ENCODE measurements at places on chromosomes 16 and 17. TPM values are rescaled to one million over a fixed set of nuclear protein-coding genes. Genes with fewer than 3 reads are reported as not detected.

Gene ZG16
- total RNA-seq = not detected

Gene MEIOC
- total RNA-seq = 0.15 TPM

DNA sequence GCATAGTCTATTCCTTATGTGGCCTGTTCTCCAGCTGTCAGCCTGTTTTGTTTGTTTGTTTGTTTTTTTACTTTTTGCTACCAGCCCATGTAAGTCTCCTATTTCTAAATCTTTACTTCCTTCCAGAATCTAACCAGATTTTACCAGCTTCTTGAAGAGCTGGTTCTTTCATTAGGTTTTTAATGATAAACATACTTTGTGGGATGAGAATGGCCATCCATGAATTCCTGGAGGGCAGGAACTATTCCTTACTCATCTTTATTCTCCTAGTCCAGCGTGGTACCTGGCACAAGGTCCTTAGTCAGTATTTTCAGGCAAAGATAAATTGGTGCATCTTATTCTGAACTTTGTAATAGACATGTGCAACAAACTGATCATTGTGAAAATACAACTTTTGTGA lies 17.3 kb downstream of the RSPRY1 start:
- H3K27me3 ChIP-seq = no peaks in the 10 kb centered on the region
- H3K27ac ChIP-seq = no peak overlapping the region
- no peak for DNase-seq
- H3K4me3 ChIP-seq = no peak overlapping the region
- no peaks in the 10 kb centered on the region for H3K4me1 ChIP-seq

Gene ATP2A3
- 290 TPM for total RNA-seq

DNA sequence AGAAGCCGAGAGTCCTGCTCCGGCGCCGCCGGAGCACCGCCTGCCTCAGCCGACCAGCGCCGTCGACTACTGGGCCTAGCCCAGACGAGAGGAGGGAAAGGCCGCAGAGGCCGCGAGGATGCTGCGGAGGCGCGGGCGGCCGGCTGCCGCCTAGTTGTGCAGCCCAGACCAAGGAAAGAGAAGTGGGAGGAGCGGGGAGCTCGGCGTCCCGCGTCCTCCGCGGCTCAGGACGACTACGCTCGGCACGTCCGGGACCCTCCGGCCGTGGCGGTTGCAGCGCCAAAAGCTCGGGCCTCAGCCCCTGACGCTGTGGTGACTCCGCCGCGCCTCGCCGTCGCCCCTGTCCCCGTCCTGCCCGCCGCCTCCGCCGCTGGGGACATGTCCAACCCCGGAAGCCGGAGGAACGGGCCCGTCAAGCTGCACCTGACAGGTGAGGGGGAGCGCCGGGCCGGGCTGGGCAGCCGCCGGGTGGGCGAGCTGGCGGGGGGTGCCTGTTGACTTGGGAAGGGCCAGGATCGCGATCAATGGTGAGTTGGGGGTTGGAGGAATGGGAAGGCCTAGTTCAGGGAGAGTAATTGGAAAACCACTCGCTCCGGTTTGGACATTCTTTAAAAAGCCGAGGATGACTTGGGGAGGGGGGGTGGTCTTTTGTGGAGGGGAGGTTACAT lies 37.7 kb downstream of the RNF135 start:
- H3K4me3 ChIP-seq = peak overlapping the region; percentile 75
- peak; percentile 62 for DNase-seq
- H3K27me3 ChIP-seq = peaks cover 7% of the 10 kb centered on the region
- H3K36me3 ChIP-seq = peaks cover 2% of the 10 kb centered on the region

Gene ICAM2
- 118 TPM for total RNA-seq

Gene PPP1R1B
- total RNA-seq = not detected

Gene BBS2
- 18.4 TPM for total RNA-seq

DNA sequence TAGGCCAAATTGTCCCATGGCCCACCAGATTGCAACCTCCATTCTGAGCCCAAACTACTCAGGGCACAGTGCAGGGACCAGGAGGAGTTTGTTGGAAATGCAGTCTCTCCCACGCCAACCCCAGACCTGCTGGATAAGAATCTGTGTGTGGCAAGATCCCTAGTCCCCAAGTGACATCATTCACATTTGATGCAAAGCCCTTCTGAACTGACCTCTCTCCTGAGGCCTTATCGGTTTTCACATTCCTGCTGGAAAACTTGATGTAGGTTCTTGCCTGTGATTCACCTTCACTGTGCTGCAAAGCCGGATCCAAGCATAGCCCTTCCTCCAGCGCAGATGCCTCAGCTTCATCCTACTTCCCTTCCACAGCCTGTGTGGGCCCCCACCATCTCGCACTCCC lies 6.6 kb upstream of the SHCBP1 start:
- H3K27ac ChIP-seq = no peak overlapping the region
- H3K27me3 ChIP-seq = no peaks in the 10 kb centered on the region
- H3K4me1 ChIP-seq = peaks cover 2% of the 10 kb centered on the region
- DNase-seq = no peak
- no peak overlapping the region for H3K4me3 ChIP-seq

DNA sequence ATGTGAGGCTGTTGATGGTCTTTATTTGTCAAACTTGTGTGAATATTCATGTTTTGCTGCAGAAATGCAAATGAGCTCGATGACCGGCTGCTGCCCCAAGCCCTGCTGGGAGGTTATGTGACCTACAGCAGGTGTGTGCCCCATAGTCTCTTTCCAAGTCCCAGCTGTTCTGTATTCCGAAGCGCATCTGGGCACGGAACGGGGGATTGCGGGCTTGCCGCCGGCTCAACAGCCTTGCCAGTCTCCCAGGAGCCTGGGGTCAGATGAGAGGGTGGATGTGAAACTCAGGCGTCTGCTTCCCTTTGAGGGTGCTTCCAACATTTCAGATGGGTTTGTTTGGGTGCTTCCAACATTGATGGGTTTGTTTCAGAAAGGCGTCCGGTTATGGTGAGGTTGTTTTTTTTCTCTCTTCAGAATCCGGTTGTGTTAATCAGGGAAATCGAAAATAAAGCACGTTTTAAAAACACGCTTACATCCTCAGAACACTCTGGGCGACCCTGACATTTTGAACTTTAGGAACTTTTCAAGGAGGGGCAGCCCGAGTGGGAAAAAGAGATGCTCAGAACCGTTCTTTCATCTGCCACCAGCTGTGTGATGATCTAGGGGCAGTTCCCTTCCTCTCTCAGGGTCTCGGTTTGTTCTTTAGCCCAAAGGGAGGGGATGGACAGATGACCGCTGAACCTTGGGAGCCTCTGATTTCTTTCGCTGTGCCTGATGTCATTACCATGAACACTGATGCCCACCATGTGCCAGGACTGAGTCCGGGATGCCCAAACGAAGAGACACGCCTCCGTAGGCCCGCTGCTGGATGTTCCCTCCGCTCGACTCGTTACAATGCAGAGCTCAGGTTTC lies 47.8 kb upstream of the AMZ2 start:
- H3K36me3 ChIP-seq = no peaks in the 10 kb centered on the region
- H3K27me3 ChIP-seq = peaks cover 39% of the 10 kb centered on the region
- DNase-seq = no peak
- H3K4me3 ChIP-seq = peak overlapping the region; percentile 70
- H3K4me1 ChIP-seq = peaks cover 50% of the 10 kb centered on the region

GRCh38 chr17:78618264-78619066 lies 41.3 kb upstream of the DNAH17 start:
- H3K27ac ChIP-seq = no peak overlapping the region
- H3K4me1 ChIP-seq = no peaks in the 10 kb centered on the region
- no peaks in the 10 kb centered on the region for H3K36me3 ChIP-seq
- H3K4me3 ChIP-seq = no peak overlapping the region

Gene HIC1
- 39.8 TPM for total RNA-seq

- no peaks in the 10 kb centered on the region for H3K27me3 ChIP-seq
- H3K4me3 ChIP-seq = peak overlapping the region; percentile 99
- peak overlapping the region; percentile 98 for H3K27ac ChIP-seq
- peaks cover 12% of the 10 kb centered on the region for H3K36me3 ChIP-seq
- H3K4me1 ChIP-seq = peaks cover 41% of the 10 kb centered on the region
- no peak for DNase-seq
Measured at GRCh38 chr17:75979705-75980187, 706 bp downstream of the TEN1 start.

- no peaks in the 10 kb centered on the region for H3K27me3 ChIP-seq
- DNase-seq = no peak
- H3K27ac ChIP-seq = no peak overlapping the region
- peaks cover 40% of the 10 kb centered on the region for H3K36me3 ChIP-seq
- no peak overlapping the region for H3K4me3 ChIP-seq
Measured at GRCh38 chr17:77178563-77178962, 37.8 kb downstream of the SEC14L1 start.

DNA sequence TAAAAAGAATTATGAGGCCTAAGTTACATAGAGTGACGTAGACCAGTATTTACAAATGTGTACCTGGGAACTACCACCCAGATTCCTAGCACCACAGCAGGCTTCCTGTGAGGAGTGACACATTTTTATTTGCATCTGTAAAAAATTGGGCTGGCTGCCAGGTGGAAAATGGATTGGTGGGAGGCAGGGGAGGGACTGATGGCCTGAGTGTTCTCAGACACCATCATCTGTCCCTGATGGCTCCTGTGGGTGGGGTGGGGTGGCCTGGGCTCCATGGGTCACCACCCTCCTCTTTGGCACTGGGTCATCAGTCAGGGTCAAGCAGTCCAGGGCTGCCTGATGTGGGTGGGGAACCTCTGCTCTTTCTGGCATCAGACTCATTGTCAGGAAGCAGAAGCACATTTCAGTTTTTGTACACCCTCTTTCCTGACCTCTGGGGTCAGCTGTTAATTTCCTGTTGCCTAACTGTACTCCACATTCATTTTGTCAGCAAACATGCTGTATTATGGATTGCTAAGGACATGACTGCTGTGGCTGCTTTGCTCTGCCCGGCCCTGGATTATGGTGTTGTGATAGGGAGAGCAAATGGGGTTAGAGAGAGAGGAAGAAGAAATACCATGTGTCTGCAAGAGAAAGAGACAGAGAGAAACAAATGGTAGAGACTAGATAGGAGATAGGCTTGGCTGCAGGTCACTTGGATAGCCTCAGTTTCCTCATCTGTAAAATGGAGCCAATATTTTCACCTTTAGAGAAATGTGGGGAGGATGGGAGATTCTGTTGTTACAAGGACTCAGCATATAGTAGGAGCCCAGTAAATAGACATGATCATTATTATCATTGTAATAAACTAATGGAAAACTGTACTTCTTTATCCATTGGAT lies 11.6 kb upstream of the MFAP4 start:
- no peak overlapping the region for H3K4me3 ChIP-seq
- H3K27ac ChIP-seq = no peak overlapping the region
- no peaks in the 10 kb centered on the region for H3K4me1 ChIP-seq
- H3K27me3 ChIP-seq = peaks cover 20% of the 10 kb centered on the region
- no peak for DNase-seq

DNA sequence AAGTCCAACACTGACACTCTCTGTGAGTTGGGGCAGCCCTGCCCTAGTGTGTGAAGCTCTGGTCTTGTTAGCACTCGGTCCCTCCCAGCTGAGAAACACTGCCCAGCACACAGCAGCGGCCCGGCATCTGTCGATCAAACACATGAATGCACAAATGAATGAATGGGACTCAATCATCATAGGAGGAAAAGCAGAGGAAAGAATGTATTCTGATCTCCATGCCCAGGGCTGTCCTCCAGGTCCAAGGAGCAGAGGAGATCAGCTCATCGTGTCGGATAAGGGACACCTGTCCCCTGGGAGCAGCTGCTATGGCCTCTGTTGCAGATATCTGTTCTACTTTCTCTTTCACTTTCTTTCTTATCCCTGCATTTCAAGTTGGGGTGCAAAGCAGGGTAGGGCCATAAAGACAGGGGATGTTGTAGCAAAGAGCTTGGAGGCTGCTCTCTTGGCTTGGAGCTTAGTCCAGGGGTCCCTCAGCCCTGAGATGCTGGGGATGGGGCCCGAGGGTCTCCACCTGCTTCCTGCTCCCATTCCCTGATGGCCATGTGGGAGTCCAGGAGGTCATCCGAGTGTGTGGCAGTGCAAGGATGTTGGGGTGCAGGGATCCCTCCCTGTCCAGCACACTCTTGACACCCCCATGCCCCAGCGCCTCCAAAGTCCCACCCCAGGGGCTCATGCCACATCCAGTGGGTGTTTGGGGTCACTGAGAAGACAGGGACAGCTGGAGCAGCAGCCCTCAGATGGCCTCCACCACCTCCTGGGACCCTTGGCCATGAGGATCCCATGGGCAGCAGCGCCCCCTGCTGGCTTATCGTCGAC lies 88.2 kb downstream of the IRF8 start:
- peak; percentile 28 for DNase-seq
- no peaks in the 10 kb centered on the region for H3K36me3 ChIP-seq
- no peak overlapping the region for H3K27ac ChIP-seq
- H3K4me1 ChIP-seq = peaks cover 33% of the 10 kb centered on the region
- H3K4me3 ChIP-seq = no peak overlapping the region

DNA sequence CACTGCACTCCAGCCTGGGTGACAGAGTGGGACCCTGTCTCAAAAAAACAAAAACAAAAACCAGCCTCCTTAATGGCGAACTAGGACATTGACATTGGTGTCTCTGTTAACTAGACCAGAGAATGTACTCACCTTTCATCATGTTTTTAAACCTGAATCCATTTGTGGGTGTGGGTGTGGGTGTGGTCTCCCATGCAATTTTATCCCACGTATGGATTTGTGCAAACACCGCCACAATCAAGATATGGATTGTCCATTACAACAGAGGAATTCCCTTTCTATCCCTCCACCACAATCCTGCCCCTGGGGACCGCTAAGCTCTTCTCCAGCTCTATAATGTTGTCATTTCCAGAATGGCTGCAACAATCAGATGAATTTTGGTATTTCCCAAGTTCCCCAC lies 49.9 kb downstream of the DNAH17 start:
- no peaks in the 10 kb centered on the region for H3K27me3 ChIP-seq
- DNase-seq = no peak
- H3K27ac ChIP-seq = no peak overlapping the region
- no peaks in the 10 kb centered on the region for H3K36me3 ChIP-seq
- peaks cover 9% of the 10 kb centered on the region for H3K4me1 ChIP-seq

- peaks cover 47% of the 10 kb centered on the region for H3K4me1 ChIP-seq
- peaks cover 20% of the 10 kb centered on the region for H3K36me3 ChIP-seq
- no peaks in the 10 kb centered on the region for H3K27me3 ChIP-seq
- no peak for DNase-seq
- H3K4me3 ChIP-seq = peak overlapping the region; percentile 83
- H3K27ac ChIP-seq = peak overlapping the region; percentile 4
Measured at GRCh38 chr16:30397056-30397455, 1.8 kb downstream of the ZNF48 start.

Gene DRC7
- total RNA-seq = not detected

GRCh38 chr17:62712171-62712581 lies 84.7 kb downstream of the MRC2 start:
- no peak overlapping the region for H3K4me3 ChIP-seq
- DNase-seq = no peak
- no peak overlapping the region for H3K27ac ChIP-seq
- H3K27me3 ChIP-seq = peaks cover 13% of the 10 kb centered on the region

Gene LGALS9B
- total RNA-seq = not detected

Gene BCAR1
- not detected for total RNA-seq

DNA sequence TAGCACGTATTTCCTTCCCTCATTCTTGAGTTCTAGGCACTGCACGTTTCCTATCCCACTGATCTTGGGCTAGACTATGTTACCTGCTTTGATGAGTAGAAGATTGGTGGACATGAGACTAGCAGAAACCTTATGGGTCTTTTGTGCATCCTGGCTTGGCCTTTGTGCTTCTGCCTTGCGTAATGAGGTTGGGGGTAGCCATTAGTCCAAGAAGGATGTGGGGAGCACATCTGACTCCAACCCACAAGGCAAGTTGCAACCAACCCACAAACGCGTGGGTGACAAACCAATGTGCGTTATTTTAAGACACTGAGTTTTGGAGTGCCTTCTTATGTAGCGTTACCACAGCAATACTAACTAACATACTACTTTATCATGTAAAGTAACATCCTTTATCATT lies 180.4 kb upstream of the IRX5 start:
- no peaks in the 10 kb centered on the region for H3K27me3 ChIP-seq
- no peaks in the 10 kb centered on the region for H3K4me1 ChIP-seq
- DNase-seq = no peak
- H3K4me3 ChIP-seq = no peak overlapping the region

Measured in activated CD4-positive, alpha-beta memory T cell treated with anti-CD3 and anti-CD28 coated beads, Interleukin-2, amount 10 ng/mL, durations not matched to agents 7 days and 5 days (primary cell).